GM12878 (cell line): ENCODE measurements at places on chromosomes 3 and 15. TPM values are rescaled to one million over a fixed set of nuclear protein-coding genes. Genes with fewer than 3 reads are reported as not detected.

GRCh38 chr3:124221422-124221821 lies 229.5 kb upstream of the ROPN1 start:
- DNase-seq = no peak

DNA sequence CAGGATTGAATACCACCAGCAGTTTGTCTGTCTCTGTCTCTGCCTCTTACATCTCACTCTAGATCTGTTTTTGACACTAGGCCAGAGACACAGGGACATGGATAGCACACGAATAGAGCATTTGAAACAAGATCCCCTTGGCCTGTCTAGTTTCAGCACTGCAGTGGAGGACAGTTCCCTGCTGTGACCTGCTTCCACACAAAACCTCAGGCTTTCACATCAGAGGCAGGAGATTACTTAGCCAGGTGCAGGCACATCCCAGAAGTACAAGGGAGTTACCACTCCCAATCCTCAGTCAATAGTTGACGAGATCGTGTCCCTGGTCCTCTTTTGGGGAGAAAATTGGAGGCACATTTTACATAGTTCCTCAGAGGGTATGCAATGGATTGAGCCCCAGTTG lies 34.0 kb upstream of the CCK start:
- no peak for DNase-seq

Gene LARP6
- 3.4 and 3.5 TPM in 2 replicates for total RNA-seq

- DNase-seq = no peak
Observed at GRCh38 chr3:157573281-157573680, 70.1 kb upstream of the VEPH1 start.

Gene ADPRH
- total RNA-seq = 24.9 and 26.0 TPM in 2 replicates

GRCh38 chr3:87287011-87287410 lies 10.6 kb upstream of the POU1F1 start:
- DNase-seq = no peak

DNA sequence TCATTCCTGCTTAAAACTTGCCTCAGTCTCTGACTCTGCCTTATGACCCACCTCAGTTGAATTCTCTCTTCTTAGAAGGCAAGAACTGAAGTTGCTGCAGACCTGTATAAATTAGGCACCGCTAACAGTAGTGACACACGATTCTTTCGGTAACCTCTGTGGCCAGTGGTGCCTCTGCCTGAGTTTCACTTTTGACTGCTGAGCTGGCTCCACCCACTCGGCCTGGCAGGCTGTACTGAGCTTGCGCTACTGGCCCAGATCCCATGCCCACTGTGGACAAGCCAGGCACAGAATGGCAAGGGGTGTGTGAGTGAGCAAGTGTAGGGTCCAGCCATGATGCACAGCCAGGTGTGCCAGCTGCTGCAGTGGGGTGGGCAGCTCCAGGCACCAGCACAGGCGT lies 19.1 kb upstream of the EIF1B start:
- DNase-seq = no peak

Gene FAM43A
- 4.2 and 5.0 TPM in 2 replicates for total RNA-seq

GRCh38 chr3:89859757-89860156 lies 752.3 kb downstream of the EPHA3 start:
- no peak for DNase-seq
